ENCODE measurements at places on chromosomes 6 and 20. TPM values are rescaled to one million over a fixed set of nuclear protein-coding genes. Genes with fewer than 3 reads are reported as not detected.

DNA sequence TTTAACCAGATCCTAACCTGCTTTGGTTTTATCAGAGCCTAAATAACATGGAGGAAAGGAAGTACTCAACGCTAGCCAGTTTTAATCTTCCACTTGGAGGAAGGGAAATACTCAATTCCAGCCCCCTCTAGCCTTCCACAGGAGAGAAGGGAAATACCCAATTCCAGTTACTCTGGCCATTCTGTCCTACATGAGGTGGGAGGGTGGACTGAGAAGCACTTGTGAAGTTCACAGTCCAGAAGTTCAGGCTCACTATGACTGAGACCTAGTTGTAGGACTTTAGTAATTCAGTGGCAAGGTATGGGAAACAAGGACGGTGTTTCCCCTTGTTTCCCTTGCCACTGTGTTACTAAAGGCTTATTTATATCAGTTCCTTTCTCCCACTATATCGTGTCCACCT is 672.0 kb downstream of the RFPL4B start:
- H3K4me3 ChIP-seq = no peak overlapping the region
- H3K27ac ChIP-seq = no peak overlapping the region
- no peaks in the 10 kb centered on the region for H3K27me3 ChIP-seq

GRCh38 chr6:43375693-43376092 is 6.2 kb upstream of the ZNF318 start:
- H3K36me3 ChIP-seq = peaks cover 2% of the 10 kb centered on the region
- no peaks in the 10 kb centered on the region for H3K27me3 ChIP-seq
- no peak overlapping the region for H3K27ac ChIP-seq
- H3K4me3 ChIP-seq = no peak overlapping the region

DNA sequence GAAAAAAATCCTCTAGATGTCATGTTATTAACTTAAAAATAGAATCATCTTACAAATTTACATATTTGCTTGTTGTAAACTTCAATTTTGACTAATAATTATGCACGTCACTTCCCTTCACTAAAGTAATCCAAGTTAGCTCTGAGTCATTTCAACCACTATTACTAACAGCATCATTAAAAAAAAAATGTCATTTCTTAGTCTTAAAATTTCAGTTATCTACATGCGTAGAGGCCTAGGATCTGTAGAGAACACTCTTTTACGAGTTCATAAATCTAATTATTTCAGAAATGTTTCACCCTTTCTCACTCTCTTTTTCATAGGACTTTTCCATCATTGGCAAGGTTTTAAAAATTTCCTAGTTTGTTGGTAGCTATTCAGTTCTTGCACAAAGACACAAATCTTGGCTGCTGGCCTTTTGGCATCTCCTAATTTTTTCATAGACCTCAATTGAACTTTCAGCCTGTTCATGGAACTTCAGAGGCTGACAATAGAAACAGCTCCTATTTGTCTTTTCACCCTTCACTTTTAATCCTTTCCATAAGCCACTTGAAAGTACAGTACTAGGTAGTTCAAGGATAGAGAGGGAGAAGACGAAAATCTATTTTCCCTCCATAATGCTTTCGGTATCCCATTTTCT is 61.5 kb downstream of the OGFRL1 start:
- H3K4me3 ChIP-seq = no peak overlapping the region
- no peak for DNase-seq
- H3K27ac ChIP-seq = no peak overlapping the region
- no peaks in the 10 kb centered on the region for H3K36me3 ChIP-seq
- peaks cover 12% of the 10 kb centered on the region for H3K27me3 ChIP-seq

The CEBPB gene
- total RNA-seq = 32.8 TPM

DNA sequence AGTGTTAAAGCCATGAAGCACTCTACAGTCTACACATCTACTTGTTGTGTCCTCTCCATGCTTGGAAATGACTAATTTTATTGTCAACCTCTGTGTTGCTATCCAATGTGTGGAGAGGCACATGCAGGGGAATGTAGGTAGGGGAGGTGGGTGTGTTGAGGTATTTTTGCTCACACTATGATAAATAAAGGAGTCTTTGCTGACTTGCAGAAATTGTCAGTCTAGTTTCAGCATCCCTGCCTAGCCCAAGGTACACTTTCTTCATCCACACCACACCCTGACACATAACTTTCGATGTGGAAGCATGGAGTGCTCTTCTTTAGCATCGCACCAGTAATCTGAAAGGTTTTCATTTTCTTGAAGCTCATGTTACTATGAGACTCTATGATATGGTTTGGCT is 264.0 kb downstream of the TRDN start:
- no peaks in the 10 kb centered on the region for H3K4me1 ChIP-seq
- no peak overlapping the region for H3K4me3 ChIP-seq
- H3K27ac ChIP-seq = no peak overlapping the region
- H3K27me3 ChIP-seq = no peaks in the 10 kb centered on the region
- H3K36me3 ChIP-seq = no peaks in the 10 kb centered on the region
- DNase-seq = no peak
